ENCODE measurements at places on chromosomes 5 and 9.

DNA sequence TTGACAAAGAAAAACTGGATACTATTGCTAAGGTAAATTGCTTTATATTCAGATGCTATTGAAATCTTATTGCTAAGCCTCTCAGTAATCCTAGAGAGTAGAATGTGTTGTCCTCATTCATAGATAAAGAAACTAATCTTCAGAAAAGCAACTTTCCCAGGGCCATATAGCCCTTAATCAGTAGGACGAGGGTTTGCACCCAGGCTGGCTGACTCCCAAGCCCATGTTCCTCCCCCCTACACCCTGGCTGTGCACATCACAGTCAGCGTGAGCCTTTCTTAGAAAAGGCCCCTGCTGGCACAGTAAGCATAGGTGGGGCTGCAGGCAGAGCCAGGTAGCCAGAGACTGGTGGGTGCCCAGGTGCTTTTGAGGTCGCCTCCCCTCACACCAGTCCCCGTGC is 15.8 kb upstream of the GLIPR2 start:
- no peak for DNase-seq

GRCh38 chr5:34957857-34958690 is 28.7 kb downstream of the DNAJC21 start:
- DNase-seq: peak; percentile 11

DNA sequence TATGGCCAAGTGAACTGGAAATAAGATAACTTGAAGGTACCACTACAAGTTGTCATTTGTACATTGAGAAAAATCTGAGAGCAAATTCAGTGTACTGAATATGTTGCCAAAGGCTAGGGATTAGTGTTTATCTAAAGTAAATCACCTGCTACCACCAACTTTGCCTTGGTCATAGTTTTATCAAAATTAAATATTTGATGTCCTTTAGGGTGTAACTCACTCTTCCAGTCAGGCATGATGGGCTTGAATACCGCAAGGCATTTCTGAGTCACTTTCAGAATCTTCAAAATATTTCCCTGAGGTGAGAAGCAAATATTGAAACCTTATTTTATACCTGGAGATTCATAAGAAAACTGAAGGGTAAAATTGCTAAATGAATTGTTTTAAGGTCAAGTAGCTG is 1338.6 kb upstream of the ACO1 start:
- no peak for DNase-seq

DNA sequence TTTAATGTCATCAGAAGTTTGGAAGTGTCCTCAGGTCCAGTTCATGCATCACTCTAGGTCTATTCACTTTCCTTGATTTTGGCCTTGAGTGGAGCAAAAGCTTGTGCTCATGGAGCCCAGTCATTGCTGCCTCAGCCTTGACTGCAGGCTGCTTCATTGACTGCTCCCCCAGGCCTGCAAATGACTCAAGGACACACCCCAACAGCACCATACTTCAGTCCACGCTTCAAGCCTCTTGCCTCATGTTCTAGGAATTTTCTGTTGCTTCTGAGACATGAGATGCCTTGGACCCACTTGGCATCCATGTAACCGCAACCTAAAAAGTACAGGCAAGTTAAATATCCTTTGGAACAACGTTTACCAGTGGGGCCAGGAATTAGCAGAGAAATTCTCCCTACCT is 193.7 kb downstream of the PIK3R1 start:
- no peak for DNase-seq

- DNase-seq: no peak
Measured at GRCh38 chr5:69024241-69024651, 69.6 kb upstream of the SLC30A5 start.

GRCh38 chr5:93503598-93504067 is 77.4 kb downstream of the NR2F1-AS1 start:
- DNase-seq: no peak

DNA sequence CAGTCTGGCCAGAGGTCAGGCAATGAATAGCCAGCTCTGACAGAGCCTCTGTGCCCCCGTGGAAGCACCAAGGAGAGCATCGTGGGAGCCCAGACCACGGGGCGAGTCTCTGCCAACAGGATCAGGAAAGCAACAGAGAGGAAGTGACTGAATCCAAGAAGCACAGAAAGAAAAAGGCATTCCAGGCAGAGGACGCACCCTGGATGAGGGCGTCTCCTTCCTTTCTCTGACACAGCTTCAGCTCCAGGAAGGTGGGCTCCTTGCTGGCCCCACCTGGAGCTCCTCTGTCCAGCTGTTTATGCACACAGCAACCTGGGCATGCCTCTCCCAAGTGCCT is 16.6 kb downstream of the HK3 start:
- no peak for DNase-seq

GRCh38 chr9:126117631-126118030 is 209.0 kb upstream of the MVB12B start:
- DNase-seq: no peak

DNA sequence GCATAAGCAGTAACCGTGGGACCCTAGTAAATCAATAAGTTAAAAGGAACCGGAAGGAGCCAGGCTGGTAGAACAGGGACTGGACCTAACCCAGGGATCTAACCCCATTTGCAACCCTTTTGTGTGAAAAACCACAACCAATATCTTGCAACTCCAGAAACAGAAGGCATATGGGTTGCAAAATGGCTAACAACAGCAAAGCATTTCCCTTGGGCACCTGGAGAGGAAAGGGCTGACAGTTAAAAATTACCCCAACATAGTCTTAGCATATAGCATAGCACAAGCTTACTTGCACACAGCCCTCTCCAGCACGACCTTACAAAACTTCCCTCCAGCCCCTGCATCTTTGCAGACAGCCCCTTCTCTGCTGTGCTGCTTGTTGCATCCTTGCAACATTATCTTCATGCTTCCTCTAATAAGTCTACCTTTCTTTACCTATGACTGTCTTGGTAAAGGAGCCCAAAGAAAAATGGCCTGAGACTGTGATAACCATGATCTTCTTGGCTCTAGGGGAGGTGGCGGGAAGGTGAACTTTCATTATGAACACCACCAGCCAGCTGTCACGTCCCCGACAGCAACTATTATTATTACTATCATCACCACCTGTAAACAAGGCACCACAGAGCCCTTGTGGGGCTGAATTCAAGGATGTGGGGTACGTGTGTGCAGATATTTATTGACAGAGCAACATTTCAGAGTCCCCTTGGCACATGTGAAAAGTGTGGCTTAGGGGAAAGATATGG is 49.8 kb downstream of the PRRC1 start:
- no peak for DNase-seq

DNA sequence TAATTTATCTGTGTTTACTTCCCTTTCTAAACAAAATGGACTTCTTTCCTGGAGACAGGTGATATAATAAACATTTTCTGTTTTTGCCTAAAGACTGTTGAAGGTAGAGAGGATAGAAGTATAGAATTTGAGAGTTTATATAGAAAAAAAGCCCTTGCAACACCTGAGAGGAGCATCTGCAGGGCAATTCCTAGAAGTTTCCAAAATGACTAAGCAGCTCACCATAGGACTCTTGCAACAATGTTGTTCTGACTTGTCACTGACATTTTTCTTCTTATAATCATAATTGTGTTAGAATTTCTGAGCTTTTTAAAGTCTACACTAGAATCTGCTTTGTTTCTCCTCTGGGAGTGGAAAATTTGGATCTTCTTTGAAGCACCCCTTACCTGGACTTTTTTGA is 216.8 kb downstream of the TUSC1 start:
- no peak for DNase-seq

All from nephron progenitor cell (in vitro differentiated cells).